Anterior cingulate cortex (tissue), 58 donors: ENCODE measurements at places on chromosomes 7 and 10.

DNA sequence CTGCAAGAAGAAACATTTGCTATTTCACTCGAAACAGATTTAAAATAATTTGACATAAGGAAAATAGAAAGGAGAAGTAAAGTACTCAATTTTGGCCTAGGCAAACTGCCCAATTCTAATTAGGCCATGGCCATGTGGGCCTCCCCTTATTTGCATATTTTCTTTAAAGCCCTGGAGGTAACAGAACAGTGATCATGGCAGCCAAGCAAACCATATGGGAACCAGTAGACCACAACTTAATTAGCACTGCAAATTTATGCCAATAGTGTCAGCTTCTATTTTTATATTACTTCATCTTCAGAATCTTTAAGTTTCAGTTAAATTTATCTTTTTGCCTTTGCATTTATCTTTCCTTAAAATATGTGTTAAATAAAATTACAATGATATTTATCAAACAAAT is 63.3 kb upstream of the THSD7A start:
- no peak for DNase-seq

GRCh38 chr7:55345292-55345691 is 19.8 kb upstream of the LANCL2 start:
- no peak for DNase-seq

DNA sequence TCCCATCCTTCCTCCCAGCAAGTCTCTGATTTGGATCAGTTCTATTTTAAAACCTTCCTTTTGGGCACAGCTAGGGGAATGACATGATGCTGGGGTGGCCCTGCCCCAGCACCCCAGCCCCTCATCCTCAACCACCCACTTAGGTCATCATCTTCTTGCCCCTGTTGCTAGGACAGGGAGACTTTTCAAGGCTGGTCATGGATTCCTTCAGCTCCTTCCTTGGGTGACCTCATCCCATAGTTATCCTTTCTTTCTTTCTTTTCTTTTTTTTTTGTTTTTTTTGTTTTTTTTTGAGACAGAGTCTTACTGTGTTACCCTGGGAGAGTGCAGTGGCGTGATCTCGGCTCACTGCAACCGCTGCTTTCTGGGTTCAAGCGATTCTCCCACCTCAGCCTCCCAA is 127.2 kb downstream of the WDFY4 start:
- no peak for DNase-seq

DNA sequence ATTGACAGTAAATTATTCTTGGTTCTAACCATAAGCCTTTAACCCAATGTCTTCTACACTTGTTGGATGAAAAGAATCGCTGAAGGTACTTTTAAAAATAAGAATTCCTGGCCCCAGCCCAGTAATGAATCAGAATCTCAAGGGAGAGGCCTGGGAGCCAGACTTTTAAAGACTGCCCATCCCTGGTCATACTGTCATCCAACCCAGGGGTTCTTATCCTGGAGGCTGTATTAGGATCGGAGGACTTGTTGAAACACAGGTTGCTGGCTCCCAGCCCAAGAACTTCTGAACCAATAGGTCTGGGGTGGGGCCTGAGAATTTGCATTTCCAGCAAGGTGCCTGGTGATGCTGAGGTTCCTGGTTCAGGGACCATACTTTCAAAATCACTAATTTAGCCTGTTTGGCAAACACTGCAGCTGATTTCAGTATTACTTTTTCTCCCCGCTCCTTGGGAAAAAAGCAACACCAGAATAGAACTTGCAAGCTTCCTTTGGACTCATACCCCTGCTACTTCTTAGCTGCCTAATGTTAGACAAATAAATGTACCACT is 79.5 kb upstream of the FAM133B start:
- DNase-seq = no peak

DNA sequence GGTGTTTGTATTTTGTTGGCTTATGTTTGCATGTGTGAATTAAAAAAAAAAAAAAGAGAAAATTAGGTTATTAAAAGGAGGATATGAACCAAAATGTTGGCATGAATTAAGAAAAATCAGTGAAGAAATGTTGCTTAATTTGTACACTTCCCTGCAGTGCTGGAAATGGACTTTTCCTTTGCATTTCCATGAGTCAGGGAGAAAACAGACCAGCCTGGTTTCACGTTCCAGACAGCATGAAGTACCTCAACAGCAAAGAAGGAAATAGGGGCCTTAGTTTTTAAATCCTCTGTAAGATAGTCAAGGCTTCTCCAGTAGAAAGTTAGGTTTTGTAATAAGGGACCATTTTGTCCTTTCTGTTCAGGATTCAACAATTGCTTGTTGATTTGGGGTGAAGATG is 159.7 kb downstream of the CELF2 start:
- no peak for DNase-seq

GRCh38 chr10:124541076-124541903 is 79.7 kb downstream of the LHPP start:
- DNase-seq = no peak

GRCh38 chr7:28054531-28055160 is 125.9 kb downstream of the JAZF1 start:
- DNase-seq = no peak

GRCh38 chr7:20424500-20424899 is 93.8 kb downstream of the ITGB8 start:
- no peak for DNase-seq

- DNase-seq = no peak
Observed at GRCh38 chr10:117424883-117425649, 49.8 kb upstream of the PDZD8 start.

DNA sequence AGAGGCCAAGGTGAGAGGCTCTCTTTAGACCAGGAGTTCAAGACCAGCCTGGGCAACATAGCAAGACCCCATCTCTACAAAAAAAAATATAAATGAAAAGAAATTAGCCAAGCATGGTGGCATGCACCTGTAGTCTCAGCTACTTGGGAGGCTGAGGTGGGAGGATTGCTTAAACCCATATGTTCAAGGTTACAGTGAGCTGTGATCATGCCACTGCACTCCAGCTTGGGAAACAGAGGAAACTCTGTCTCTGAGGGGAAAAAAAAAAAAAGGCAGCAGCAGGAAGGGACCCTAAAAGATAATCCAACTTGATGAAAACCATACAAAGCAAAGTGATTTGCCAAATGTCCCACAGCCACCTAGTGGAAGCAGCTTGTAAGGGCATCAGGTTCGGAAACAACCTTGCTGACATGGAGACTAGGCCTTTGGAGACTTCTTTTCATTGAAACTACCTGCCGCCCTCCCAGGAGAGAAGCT is 15.6 kb upstream of the PBLD start:
- DNase-seq = no peak

DNA sequence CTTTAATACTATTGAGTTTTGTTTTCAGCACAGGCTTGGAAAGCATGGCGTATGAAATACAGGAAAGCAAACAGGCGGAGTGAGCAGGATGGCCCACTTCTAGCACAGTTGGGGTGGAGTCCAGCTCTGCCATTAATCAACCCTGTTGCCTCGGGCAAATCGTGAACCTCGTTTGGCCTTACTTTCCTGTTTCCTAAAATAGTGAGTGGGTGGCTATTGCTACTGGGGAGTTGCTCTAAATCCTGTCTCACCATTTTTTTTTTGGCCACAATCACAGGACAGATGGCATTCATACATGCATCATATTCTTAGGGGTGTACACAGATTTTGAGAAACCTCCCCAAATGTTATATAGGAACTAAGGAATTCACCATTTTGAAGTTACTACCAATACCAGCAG is 157.8 kb downstream of the ANLN start:
- DNase-seq = no peak

GRCh38 chr7:3153118-3153517 is 109.5 kb upstream of the CARD11 start:
- DNase-seq = no peak

DNA sequence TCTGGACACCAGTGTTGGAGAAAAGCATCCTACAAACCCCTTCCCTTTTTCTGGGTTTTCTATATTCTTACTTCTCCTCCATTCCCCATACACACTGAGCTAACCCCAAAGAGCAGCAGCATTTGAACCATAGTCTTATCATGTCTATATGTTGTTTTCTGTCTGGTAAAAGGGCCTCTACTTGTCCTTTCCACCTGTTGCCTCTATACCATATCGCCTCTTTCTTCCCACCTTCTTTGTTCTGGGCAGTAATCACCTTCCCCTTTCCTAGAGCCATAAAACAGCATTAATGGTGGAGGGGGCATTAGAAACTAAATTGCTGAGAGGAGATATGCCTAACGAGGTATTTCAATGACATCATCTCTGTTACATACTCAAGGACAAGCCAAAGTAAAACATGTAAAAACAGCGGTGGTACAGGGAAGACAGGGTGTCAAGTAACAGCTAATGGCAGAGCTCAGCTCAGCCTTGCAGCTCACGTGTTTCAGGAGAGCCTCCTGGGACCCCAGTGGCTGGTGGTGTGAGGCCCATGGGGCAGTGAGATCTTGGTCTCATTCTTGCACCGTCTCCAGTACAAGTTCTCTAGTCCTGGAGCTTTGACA is 20.6 kb downstream of the NPY start:
- no peak for DNase-seq

DNA sequence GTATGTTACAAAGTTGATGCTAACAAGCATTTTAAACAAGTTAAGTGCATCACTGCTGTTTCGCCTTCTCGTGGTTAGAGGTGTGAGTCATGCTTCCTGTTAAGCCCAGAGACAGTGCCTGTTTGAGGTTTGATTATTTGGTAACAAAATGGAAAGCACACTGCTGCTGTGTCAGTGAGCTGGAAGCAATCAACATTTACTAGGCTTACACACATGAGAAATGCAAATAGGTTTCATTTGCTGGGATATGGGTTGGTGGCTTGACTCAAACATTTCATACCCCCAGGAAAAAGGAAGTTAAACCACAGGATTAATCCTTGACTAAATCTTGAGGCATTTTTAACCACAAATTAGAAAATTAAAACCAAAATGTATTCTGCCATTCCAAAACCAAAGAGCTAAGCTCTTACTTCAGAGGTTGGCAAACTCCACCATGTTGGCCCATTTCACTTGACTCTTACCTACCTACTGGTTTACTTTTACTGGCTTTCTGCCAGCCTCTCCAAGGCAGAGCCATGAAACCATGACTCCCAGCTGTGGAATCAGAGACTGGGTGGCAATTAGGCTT is 139.2 kb downstream of the ETV1 start:
- no peak for DNase-seq

- DNase-seq = no peak
Observed at GRCh38 chr7:2043316-2044039, 189.3 kb downstream of the MAD1L1 start.

GRCh38 chr10:13146379-13146778 is 15.0 kb upstream of the MCM10 start:
- no peak for DNase-seq

DNA sequence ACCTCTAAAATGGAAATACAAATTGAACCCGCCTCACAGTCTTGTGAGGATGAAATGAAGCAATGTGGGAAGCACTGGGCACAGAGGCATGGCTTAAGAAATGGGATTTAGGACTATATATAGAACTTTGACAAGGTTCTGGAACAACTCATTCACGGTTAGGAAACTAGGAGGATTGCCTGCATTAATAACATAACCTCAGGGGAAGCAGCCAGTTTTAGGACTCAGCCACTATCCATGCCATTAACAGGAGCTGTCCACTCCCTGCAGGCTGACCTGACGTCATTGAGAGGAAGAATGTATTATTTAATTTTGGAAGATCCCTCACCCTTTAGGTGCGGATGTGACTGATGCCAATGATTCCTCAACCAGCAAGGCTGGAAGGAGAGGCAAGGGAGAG is 34.8 kb downstream of the ITGB8 start:
- no peak for DNase-seq

- no peak for DNase-seq
Observed at GRCh38 chr7:141027043-141027442, 12.3 kb upstream of the MRPS33 start.

GRCh38 chr10:42872865-42873435 is 90.4 kb downstream of the BMS1 start:
- DNase-seq = no peak

GRCh38 chr10:84196941-84197340 is 2.6 kb downstream of the CDHR1 start:
- DNase-seq = peak; percentile 29

- DNase-seq = no peak
Observed at GRCh38 chr10:49191349-49191748, 3.2 kb upstream of the TMEM273 start.

- no peak for DNase-seq
Observed at GRCh38 chr10:70198696-70199466, 28.6 kb upstream of the SAR1A start.

- DNase-seq = no peak
Observed at GRCh38 chr10:74960670-74961069, 134.3 kb downstream of the KAT6B start.

DNA sequence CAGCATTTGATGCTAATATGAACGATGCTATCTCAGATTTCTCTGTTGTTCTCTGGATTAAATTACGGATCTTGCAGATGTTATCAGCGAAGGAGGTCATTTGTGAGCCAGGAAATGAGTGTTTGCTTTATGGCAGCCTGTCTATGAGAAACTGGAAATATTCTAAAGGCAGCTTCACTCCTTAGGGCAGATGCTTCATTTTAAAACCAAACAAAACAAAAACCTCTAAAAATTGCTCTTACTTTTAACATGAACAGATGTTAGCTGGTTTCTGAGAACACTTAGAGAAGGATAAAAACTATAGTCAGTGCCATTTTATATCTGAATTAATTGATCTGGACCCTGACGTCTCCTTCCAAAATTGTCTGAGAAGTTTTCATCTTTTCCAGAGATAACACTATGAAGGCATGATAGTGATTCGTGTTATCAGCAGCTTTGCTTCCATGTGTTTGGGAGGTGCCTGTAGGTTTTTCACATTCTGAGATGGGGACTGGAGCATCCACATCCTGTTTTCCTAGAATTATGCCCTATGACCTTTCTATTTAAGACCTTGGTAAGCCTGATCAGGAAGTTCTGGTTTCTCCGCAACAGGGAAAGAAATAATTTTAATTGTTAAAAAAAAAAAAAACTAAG is 53.1 kb downstream of the CPED1 start:
- no peak for DNase-seq

- DNase-seq = no peak
Observed at GRCh38 chr7:99837649-99838361, 10.0 kb downstream of the CYP3A43 start.

- DNase-seq = peak; percentile 75
Observed at GRCh38 chr7:100867040-100867775, at the start of gene TRIP6. TSS of gene TRIP6 (plus strand) at chr7:100867387. CDS start at chr7:100867498, 111 bp downstream.

- no peak for DNase-seq
Observed at GRCh38 chr10:99530108-99531025, 2.4 kb upstream of the NKX2-3 start.

DNA sequence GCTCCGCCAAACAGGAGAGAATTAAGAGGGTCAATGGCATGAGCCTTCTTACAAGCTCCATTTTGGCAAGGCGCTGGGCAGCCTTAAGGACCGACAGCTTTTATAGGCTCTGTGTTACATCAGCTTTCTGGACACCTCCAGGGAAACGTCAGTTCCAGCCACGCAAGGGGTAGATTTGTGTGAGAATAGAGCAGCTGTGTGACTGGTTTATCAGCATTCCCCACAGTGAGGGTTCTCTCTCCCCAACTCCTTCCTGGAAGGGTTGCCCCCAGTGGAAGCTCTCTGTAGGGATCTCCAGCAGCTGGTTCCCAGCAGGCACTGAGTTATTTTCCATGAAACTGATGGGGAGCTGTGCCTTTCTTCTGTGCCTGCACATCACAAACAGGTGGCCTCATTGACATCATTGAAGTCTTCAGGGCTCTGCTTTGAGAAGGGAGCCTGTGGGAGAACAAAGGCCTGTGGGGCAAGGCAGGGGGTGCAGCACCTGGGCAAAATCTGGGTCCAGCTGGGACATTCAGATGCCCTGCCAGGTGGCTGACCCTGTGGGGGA is at the start of gene CUZD1:
Gene CUZD1 (minus strand): TSS at position 75 of the 550 bp plus-strand sequence. CDS start 14 bp downstream, at position 61.
- DNase-seq = no peak

- DNase-seq = no peak
Observed at GRCh38 chr10:5692461-5693358, 8.1 kb downstream of the TASOR2 start.

GRCh38 chr7:128379900-128380479 is 18.5 kb upstream of the PRRT4 start:
- no peak for DNase-seq

- DNase-seq = no peak
Observed at GRCh38 chr7:112010109-112010508, 196.1 kb downstream of the DOCK4 start.
